ENCODE measurements at places on chromosomes 12 and 14. TPM values are rescaled to one million over a fixed set of nuclear protein-coding genes. Genes with fewer than 3 reads are reported as not detected.

DNA sequence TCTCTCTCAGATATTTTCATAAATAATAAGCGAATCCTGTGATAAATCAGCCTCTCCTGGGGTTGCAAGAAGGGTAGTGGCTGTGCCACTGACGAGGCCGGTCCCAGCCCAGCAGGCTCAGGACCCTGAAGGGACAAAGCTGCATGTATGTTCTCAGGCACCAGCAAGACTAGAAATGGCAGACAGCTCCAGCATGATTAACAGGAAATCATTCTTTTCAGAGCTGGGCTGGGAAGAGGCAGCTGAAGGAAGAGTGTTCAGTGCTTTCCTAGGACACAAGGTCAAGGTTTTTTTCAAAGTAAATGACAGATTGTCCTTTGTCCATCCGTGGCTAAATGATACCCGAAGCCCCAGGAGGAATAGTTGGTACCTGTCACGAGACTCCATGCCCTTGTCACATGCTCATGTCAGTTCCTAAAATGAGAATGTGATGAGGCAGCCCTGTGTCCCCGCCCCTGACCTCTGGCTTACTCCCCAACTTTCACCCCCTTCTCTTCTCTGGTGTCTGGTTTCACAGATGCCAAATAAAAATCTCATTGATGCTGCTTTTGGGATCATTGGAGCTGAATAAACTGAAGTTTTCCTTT lies 65.1 kb downstream of the PPP1R36 start:
- DNase-seq = no peak

GRCh38 chr12:13472690-13473089 lies 276.2 kb downstream of the EMP1 start:
- no peak for DNase-seq

Gene RAPGEF3
- total RNA-seq = 83.4 TPM

DNA sequence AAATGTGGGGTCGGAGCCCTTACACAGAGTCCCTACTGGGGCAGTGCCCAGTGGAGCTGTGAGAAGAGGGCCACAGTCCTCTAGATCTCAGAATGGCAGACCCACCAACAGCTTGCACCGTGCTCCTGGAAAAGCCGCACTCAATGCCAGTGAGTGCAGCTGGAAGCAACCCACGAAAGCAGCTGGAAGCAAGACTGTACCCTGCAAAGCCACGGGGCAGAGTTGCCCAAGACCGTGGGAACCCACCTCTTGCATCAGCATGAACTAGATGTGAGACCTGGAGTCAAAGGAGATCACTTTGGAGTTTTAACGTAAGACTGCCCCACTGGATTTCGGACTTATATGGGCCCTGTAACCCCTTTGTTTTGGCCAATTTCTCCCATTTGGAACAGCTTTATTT lies 12.3 kb downstream of the GTF2A1 start:
- DNase-seq = no peak

DNA sequence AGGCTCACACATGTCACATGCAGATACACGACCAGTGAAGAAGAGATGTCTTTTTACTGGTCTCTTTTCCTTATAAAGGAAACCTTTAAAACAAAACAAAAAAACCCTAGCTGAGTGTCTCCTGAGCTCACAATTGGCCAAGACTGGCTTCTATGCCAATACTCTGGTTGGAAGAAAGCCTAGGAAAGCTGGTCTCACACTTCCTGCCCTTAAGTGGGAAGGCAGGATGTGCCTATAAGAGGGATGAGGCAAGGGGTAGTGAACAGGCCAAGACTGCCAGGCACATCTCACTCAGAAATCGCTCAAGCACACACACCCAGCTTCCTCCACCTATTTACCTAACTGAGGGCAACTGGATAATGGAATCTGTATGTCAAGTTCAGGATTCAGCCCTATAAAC lies 50.0 kb downstream of the SOCS2 start:
- DNase-seq = no peak

Gene KRT75
- not detected for total RNA-seq

Gene APOLD1
- total RNA-seq = 35.9 TPM

GRCh38 chr14:56580221-56580711 lies 668 bp downstream of the TMEM260 start:
- no peak for DNase-seq

GRCh38 chr12:114272071-114272470 lies 133.9 kb downstream of the TBX5 start:
- DNase-seq = no peak

Gene CCDC60
- 4.8 TPM for total RNA-seq

DNA sequence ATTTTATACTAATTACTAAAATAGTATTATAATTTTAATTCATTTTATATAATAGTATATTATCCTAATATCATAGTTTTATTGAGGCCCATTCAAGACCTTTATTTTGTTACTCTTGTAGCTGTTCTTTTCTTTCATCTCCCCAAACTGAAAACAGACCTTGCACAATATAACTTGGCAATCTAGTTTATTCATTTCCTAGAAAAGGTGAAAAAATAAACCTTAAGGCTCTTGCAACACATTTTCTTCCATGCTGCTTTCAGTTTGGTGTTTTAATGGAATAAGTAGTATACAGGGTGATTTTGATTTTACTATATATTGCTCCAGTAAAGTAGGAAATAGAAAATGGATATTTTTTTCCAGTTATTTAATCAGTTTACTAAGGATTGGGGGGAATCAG lies 174.0 kb downstream of the SLC2A13 start:
- DNase-seq = no peak

Gene LBHD2
- total RNA-seq = not detected

Gene FAM186B
- 1.2 TPM for total RNA-seq
